Amygdala (tissue), 56 donors: ENCODE measurements at places on chromosomes 3 and 15.

DNA sequence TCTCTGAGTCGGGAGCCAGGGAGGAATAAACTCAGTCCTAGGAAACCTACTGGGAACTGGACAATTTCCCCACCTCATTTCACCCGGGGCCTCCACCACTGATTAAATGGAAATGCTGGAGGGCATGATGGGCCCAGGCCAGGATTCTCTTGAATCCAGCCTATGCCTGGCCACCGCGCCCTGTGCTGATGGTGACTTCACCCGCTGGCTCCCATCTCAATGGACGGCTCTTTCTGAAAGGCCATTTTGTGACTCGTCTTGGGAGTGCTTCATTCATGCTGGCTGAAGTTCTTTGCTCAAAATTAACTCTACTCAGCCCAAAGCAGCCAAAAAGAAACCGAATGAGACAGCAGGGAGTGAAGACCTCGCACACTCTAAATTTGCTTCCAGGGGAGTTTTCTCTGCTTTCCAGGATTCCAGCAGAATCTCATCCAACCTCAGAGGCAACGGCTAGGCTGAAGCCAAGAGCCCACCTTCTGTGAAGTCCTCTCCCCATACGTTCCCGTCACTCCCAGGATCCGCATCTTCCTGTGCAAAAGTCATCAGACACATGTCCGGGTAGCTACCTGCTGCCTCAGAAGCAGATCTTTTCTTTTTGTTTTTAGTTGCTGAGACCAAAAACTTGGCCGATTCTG, 266.0 kb upstream of the ICE2 start:
- DNase-seq = peak; percentile 18

DNA sequence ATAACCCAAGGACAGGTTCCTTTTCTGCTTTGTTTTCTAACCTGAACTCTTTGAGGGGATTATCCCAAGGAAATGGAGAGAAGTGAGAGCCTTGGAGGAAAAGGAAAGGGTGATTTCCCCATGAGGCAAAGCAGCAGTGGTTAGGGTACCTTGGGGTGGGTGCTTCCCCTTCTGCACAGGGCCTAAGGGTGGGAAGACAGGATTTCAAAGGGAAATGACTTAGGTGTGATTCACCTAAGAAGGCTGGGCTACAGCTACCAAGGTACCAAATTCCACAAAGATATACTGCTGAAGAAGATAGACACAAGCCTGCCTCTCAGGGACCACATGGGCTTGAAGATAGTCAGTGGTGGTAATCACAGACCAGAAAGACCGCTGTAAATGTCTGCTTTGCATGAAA, 325.3 kb upstream of the DPH6 start:
- DNase-seq = no peak

DNA sequence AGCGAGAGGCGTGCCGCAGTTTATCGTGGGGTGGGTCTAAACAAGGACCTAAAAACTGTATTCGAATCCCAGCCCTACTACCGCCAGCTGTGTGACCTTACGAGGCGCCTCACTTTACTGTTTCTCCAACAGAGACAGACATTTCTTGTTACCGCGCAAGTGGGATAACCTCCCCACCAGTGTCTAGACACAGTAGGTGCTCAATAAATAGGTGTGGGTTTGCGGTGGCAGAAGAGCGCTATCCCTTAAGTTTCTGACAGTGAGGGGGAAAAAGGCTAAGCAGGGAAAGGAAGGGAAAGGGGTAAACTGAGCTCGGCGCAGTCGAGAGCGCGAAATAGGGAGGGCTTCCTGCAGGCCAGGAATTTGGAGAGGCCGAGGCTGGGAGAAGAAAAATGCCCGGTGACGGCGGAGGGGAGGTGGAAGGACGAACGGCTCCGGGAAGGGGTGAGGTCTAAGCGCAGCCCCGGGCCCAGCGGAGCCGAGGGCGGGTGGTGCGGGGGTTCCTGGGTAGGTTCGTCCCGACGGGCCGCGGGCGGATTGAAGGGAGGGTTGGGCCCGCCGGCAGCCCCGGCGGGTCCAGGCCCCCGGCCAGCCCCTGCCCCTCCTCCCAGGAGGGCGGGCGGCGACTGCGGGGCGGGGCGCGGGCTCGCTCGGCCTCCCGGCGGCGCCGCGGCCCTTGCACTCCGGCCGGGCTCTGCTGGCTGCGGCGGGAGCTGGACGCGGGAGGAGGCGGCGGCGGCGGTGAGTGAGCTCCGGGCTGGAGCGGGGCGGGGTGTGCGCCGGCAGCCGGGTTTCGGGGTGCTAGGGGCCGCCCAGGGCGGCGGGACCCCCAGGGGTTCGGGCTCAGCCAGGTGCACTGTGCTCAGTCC, at the start of gene CGNL1:
Gene CGNL1 (plus strand): TSS at position 679 of the 869 bp plus-strand sequence. CDS start 61,495 bp downstream, outside the sequence.
- no peak for DNase-seq

GRCh38 chr3:141414800-141415462, 46.6 kb downstream of the ZBTB38 start:
- no peak for DNase-seq

DNA sequence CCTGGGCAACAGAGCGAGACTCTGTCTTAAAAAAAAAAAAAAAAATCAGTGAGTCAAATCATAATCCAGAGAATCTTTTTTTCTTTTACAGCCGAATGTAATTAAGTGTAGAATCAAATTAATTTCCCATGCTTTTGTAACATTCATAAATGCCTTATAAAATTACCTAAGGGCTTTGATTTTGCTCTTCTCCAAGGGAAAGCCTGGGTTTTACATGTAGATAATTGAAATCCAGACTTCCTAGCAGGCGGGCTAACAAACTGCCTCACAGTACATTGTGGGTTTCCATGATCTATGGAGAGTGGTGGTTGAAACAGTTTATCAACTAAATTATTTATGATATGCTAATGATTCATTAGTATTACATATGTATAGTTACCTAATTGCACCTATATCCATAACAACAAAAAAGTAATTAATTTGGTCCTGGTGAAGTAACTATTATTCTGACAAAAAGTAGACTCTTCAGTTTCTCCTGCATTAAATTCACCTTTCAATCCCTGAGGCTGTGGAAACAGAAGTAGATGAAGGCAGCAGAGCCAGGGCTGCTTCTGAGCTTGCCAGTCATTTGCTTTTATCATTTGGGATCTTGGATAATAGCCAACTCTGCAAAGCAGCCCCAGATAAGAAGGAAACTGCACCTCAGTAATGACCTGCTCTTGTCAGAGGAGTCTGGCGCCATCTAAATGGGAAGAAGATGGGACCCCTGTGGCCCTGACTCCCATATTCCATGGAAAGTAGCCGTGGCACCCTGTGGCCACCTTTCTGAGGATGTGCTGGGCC, 9.5 kb downstream of the CCR9 start:
- DNase-seq = no peak

DNA sequence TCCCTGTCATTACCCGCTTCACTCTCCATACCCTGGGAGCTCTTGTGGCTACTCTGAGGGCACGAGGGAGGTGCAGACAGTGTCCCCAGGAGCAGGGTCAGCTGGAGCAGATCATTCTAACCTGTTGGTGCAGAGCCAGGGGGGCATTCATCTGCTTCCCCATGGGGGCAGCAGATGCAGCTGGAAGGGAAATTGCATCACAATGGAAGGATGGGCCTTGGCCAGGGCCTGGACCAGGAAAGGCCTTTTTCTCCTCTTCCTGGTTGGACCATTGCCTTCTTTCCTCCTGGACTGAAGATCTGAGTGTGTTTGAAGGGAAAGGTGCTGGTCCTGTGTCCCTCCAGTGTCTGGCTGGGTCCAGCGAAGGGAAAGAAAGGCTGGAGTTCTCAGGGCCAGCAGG, 55.7 kb downstream of the EPHB1 start:
- DNase-seq = no peak

GRCh38 chr15:83905556-83906273, 251.8 kb downstream of the ADAMTSL3 start:
- no peak for DNase-seq

DNA sequence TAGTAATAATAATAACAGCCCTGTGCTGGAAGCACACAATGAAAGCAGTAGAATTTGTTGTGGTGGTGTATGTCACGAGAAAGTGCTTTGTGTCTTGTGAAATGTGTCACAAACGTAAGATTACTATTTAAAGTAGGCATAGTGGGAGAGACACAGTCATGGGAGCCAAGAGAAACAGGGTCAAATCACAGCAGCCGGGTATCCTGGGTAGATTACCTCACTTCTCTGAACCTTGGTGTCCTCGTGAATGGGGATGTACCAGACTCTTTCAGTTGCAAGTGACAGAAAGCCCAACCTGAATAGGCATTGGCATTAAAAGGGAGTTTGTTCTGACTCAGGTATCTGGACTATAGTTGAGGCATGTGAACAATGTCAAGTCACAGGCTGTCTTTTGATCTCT, 29.1 kb upstream of the SRGAP3 start:
- DNase-seq = no peak

DNA sequence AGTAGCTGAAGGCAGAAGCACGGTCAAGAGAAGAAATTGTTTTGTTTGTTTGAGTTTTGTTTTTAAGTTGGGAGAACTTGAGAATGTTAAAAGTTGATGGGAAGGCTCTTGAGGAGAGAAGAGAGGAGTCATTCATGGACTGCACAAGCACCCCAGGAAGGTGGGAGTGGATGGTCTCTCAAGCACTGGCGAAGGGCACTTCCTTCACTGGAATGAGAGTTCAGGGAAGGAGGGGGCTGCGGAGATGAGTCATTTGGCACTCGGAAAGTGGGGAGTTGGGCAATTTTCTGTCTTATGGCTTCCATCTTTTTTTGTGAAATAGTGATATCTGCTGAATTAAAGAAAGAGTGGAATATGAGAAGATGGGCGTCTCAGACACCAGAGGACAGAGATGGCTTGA, 66.0 kb downstream of the ATP13A4 start:
- DNase-seq = no peak

DNA sequence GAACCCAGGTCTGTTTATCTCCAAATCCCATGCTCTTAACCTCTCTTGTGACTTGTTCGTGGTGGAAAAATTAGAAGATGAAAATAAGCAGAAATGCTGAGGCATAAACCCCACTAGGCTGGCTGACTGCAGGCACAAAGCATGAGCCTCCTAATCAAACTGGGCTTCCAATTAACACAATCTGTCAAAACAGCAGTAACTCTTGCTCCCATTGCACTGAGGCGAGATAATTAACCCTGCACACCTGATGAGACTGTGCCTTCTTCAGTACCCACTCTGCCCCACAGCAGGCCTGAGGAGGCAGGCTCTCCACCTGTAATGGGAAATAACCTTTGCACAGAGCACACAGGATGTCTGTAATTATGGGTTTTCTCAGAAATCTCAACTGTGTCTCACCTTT, 284.4 kb upstream of the WNT5A start:
- DNase-seq = no peak

GRCh38 chr3:12512534-12513118, 28.3 kb downstream of the TSEN2 start:
- DNase-seq = no peak

- DNase-seq = no peak
These were observed 12.3 kb downstream of the EIF1B start for GRCh38 chr3:40321818-40322217.
